ENCODE measurements at places on chromosomes 2 and 18.

GRCh38 chr18:61870151-61870550 is 22.7 kb downstream of the RNF152 start:
- no peak for DNase-seq

- no peak for DNase-seq
Observed at GRCh38 chr2:30998672-30999071, 139.6 kb downstream of the GALNT14 start.

GRCh38 chr2:130252880-130253645 is 54.8 kb upstream of the TUBA3E start:
- DNase-seq, result no peak

- no peak for DNase-seq
Observed at GRCh38 chr18:24209558-24209957, 70.7 kb downstream of the CABYR start.

DNA sequence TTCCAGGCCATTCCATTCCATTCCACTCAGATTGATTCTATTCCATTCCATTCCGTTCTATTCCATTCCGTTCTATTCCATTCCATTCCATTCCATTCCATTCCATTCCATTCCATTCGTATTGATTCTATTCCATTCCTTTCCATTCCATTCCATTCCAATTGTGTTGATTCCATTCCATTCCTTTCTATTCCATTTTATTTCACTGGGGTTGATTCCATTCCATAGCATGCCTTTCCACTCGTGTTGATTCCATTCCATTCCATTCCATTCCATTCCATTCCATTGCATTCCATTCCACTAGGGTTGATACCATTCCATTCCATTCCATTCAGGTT is 1142.3 kb downstream of the RPIA start:
- no peak for DNase-seq

DNA sequence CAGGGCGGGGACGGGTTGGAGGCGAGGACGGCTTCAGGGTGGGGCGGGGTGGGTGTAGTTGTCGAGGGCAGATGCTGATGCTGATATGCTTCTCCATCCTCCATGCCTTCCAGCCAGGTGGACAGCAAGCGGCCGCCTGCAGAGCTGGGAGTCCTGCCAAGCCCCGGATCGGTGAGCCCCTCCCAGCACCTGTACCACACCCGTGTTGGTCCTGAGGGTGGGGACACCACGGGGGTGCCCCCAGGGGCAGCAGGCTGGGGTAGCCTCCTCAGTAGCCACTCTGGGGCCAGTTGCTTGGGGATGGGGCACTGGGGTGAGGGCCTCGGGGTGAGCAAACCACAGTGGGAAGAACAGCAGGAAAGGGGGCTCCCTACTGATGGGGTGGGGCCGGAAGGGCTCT is 2.6 kb downstream of the ANO7 start:
- DNase-seq, result no peak

DNA sequence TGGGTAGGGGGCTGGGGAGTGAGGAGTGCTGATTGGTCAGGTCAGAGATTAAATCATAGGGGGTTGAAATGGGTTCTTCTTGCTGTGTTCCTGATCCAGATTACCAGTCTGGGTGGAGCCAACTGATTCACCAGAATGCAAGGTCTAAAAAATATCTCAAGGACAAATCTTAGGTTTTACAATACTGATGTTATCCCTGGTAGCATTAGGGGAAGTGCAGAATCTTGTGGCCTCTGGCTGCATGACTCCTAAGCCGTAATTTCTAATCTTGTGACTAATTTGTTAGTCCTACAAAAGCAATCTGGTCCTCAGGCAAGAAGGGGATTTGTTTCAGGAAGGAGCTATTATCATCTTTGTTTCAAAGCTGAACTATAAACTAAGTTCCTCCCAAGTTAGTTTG is 289.2 kb upstream of the KYNU start:
- DNase-seq, result no peak
